Fibroblast of the aortic adventitia (primary cell): ENCODE measurements at places on chromosomes 7 and 10. TPM values are rescaled to one million over a fixed set of nuclear protein-coding genes. Genes with fewer than 3 reads are reported as not detected.

Gene WNT16
- 0.16 and 2.7 TPM in 2 replicates for total RNA-seq

Gene C7orf33
- not detected in 2 replicates for total RNA-seq

Gene USP6NL
- 8.3 and 15.2 TPM in 2 replicates for total RNA-seq

Gene PPA1
- 197 and 394 TPM in 2 replicates for total RNA-seq

Gene TMEM273
- 0.57 TPM in 1 of 2 replicates, not detected in the other for total RNA-seq

Gene OIT3
- not detected in 2 replicates for total RNA-seq
